ENCODE measurements at places on chromosomes 11 and 22.

DNA sequence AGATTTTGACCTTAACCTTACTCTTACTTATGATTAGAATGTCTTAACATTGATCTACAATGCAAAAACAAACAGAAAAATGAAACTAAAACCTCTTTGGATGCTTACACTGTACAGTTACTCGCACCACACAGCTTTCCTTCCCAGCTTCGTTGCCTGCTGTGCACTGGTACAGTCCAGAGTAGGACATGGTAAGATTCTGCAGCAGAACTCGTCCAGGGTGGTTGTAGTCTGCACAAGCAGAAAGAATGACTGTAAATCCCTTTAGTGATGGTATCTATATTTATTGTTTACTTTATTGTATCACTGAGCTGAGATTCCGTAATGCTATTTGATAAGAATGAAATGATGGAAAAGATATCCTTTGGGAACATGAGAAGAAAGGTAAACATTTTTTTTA, 21.0 kb upstream of the HSPA8 start:
- DNase-seq, result no peak

DNA sequence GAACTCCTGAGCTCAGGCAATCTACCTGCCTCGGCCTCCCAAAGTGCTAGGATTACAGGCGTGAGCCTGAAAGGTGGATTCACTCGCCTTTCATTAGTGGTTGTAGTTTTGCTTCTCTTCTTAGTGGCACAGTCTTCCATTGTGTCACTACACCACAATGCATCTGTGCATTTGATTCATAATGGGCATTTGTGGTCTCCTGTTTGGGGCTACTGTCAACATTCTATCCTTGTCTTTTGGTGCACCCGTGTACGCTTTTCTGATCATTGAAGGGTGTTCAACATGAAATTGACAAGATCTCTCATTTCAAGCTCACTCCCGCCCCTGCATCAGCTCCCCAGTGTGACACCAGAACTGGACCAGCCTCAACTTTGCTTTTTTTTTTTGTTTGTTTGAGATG, 2.0 kb upstream of the SYT12 start:
- DNase-seq, result no peak

DNA sequence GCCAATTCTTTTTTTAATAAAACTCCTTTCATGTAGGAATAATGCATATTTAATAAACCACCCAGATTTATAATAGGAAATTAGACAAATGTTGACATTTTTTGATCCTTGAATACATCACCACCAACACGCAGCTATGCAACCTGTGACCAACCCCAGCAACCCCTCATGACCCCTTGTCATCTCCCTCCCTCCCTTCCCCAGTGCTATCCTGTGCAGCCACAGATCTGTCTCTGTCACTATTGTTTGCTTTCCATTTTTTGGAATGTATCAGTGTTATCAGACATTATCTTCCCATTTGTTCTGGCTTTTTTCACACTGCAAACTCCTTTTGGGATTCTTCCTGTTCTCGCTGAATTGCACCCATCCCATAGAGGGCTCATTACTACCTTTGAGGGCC, 114.1 kb downstream of the VPREB1 start:
- no peak for DNase-seq

DNA sequence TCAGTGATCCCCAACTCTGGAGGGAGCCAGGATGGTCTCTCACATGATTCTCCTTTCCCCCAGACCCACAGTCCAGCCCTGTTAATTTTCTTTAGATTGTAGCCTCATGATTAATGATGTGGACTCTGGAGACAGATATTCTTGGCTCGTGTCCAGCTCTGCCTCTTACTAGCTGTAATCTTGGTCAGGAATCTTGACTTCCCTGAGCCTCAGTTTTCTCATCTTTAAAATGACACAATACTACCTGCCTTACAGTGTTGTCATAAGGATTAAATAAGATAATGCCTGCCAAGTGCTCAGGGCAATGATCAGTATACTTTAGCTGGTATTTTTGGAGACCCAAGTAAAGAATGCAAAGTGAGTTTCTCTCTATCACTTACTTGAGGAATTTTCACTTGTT, 60.0 kb downstream of the SPECC1L start:
- DNase-seq, result no peak

DNA sequence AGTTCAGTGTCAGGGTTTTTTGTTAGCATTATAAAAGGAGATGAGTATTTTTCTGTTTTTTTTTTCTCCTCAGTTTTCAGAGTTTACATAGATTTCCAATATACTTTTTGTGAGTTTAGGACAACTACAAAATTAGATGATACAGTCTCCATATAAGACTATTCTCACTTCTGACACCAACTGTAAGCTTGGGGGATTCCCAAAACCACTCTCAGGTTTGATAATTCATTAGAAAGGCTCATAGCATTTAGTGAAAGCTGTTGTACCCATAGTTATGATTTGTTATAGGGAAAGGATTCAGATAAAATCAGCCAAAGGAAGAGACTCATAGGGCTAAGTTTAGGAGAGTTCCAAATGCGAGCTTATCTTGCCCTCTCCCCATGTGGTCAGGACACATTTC, 24.1 kb downstream of the CUL5 start:
- DNase-seq, result no peak

- no peak for DNase-seq
Observed at GRCh38 chr22:39621826-39622225, 51.3 kb downstream of the CACNA1I start.

DNA sequence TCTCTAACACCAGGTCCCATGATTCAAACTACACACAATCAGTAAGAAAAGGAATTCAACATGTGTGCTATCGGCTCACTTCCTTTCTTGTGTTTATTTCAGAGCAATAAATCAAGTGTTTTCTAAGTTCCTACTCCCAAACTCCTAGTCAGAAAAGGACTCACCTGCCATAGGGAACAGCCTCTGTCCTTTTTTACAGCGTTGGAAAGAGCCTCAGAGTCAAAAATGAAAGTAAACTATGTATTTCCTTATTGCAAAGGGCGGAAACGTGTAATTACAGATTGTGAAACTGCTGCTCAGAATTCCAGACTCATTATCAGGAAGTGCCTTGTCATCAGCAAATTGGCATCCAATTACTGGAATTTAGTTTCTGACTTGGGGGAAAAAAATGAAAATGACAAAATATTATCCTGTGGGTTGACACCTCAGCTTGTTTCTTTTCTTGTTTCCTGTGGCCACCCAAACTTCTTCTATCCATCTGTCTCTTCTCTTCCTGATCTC, at the start of gene CASP4:
CASP4 (minus strand) TSS at position 220 of the 501 bp plus-strand sequence; CDS start at position 171, 49 bp downstream.
- DNase-seq, result peak; percentile 68

DNA sequence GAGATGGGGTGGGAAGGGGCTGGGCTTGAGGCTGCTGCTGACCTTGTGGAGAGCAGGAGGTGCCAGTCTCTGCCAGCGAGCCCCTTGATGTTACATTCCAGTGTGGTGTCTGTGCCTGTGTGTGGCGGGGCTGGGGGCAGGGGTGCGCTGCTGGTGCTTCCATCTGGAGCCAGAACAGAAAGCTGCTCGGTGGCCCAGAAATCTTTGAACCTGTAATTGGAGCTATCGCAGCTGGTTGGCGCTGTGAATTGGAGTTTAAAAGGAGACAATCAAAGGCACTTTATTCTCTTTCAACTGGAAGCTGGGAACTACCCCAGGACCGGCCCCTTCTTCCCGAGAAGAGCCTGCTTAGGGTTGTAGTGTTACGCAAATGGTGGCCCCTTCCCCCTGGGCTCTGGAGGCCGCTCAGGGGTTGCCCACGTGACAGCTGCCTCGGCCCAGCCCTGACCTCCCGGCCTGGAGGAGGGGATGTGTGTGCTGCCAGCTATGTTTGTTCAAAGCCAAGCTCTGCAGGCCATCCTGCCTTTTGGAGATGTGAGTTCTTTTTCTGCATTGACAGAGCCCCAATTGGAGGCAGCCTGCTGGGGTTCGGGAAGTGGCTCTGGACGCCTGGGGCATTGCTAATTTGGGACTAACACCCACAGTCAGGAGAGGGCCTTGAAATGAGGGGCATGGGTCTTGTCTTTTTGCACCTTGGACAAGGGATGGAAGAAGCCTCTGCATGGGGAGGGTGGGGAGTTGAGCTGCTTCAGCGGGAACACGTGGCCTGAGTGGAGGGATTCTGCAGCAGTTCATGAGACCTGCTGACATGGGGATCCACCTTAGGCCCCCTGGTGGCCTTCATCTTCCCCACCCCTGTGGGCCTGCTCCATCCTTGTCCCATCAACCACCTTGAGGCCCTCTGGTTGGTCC, 14.0 kb upstream of the ARSA start:
- DNase-seq, result no peak

DNA sequence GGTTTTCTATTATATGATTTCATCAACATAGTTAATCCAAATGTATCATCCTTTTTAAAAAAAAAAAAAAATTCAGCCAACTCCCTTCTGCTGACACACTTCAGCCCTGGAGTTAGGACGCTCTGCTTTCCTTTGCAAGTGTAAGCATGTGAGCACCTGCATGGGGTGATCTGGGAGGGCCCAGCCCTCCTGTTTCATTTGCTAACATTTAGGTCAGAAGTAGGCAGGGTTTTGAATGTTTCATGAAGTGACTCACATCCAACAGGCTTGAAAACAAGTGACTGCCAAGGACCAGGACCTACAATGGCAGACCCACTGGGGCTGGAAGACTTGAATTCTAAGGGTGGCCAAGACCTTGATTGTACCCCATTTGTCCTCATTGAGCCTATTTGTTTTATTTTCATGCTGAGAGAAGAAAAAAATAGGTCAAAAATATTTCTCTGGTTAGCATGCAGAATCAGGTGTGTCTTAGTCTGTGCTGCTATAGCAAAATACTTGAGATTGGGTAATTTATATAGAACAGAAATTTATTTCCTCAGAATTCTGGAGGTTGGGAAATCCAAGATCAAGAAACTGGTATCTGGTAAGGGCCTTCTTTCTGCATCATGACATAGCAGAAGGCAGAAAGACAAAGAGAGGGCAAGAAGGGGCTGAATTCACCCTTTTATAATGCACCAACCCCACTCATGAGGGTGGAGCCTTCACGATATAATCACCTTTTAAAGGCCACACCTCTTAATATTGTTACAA, 137.6 kb downstream of the CD44 start:
- DNase-seq, result no peak

- DNase-seq, result no peak
Observed at GRCh38 chr11:27697679-27698275, 2.5 kb downstream of the BDNF start.

GRCh38 chr11:119509969-119510401, 87.0 kb upstream of the THY1 start:
- peak; percentile 39 for DNase-seq

DNA sequence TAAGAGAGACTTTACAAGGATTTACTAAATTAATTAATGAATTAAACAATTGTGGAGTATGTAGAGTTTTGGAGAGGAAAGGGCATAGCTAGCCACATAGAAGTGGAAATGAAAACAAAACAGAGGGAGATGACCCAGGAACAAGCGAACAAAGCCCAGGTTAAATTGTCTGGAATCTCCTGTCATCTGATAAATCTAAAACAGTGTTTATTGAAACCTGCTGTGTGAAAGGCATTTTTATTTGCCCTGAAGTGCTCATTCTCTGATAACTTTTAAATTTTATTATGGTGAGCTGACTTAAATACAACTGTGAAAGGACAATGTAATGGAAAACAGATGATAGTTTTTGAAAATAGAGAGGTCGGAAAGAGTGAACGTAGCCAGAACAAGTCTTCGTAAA, 682.8 kb upstream of the KIRREL3 start:
- no peak for DNase-seq

DNA sequence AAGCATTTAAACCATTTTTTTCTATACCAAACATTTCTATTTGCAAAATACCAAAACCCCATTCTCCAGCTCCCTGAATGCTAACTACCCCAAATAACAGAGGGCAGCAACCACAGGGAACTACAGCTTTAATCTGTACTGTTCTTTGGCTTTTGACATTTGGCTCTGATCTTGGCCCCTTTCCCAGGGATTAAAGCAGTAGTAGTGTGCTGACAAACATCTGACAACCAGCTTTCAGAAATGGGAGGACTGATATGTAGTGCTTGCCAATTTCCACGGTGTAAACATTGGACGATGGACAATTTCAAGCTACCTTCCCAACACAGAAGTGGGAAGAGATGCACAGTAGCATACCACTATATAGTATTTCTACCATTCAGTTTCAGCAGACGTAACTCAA, 88.4 kb upstream of the TEAD1 start:
- DNase-seq, result no peak

DNA sequence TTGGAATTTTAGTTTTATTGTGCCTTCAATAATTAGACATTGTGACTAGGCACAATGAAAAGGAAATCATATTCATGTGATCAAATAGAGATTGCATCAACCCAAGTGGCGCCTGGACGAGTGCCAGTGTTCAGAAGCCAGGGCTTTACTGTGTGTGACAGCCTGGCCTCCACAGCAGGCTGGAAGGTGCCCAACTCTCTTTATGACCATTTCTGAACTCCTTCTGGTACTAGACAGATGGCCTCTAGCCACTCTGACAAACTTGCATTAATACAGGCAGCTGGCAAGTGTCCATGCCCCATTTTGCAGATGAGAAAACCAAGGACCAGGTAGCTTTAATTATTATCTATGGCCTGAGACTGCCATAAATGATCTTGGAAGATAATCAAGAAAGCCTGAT, 8.3 kb upstream of the POU2AF1 start:
- DNase-seq, result no peak

DNA sequence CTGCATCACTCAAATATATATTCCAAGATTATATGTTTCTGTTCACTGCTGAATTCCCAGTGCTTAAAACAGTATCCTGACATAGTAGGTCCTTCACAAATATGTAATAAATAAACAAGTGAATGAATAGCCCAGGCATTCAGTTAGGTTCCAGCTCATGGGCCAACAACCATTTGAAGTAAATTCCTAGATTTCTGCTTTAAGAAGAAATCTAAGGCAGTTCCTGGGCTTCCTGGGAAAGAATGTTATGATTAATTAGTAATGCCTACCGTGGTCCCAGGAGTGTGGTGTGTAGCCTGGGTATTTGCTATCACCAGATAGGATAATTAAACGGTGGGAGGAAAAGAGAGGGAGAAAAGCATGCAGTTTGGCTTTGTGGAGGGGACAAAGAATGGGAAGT, 576.8 kb downstream of the SOX6 start:
- no peak for DNase-seq

DNA sequence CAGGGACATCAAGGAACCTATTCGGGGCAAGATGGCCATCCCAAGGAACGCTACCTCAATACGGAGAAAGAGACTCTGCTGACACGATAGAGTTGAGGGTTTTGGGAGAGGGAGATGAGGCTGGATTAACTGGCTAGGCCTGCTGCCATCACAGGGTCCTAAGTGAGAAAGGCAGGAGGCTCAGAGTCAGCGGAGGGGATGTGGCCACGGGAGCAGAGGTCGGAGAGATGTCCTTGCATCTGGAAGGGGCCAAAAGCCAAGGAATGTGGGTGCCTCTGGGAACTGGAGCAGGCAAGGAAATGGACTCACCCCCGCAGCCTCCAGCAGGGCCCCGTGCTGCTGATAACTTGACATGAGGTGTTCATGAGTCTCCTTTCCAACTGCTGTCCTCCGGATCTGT, 31.0 kb upstream of the RFPL3 start:
- no peak for DNase-seq

DNA sequence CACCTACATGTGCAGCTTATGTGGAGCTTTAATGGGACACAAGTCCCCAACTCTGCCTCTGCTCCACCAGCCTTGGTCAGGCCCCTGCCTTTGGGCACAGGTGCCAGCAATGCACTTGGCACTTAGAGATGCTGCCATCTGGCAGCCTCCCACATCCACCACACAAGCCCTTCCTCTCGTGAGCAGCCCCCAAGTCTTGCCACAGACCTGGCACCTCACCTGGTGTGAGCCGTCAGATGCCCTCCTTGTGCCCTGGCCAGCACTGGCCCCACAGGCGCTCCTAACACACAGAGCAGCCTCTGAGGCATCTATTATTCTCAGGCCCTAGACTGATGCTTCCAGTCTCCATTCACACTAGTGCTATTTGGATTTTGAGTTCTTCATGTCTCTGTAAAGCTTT, 24.5 kb upstream of the SERPIND1 start:
- no peak for DNase-seq

GRCh38 chr11:48103621-48104567, 112.7 kb upstream of the OR4B1 start:
- no peak for DNase-seq

Measured in CD4-positive, alpha-beta T cell treated with Interleukin-4 for 1 hour (primary cell).